ENCODE measurements at places on chromosomes 3 and 15.

DNA sequence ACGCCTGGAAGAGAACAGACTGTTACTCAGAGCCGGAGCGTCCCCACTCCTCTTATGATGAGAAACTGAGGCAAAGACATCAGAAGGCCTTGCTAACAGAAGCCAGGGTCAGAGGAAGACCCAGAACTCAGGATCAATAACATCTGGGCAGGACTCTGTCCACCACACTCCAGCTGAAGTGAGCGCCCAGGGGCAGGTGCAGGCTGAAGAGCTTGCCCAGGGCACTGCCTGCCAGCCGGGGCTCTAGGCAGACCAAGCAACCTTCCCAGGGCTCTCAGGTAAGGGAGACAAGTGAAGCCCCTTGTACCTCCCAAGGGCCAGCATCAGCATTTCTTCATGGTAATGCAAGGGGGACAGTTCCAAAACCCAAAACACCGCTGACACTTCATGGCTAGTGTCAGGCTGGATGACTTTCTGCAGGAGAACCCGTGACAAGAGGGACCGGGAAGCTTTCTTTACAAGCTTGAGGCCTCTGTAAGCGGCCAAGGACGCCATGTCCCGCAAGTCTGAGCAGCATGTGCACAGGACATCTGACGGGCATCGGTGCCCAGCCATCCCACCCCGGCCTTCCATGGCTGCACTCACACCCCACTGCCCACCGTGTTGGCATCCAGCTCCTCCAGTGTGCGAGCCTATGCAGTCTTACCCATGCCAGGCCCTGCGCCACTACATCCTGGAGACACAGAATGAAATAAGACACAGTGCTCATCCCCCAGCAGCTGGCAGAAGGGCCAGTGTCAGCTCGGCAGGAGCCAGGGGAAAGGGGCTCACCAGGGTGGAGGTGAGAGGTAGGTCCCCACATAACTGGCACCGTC, 14.1 kb downstream of the XXYLT1 start:
- DNase-seq = no peak

- no peak for DNase-seq
Measured at GRCh38 chr3:122033023-122033422, 11.0 kb upstream of the ILDR1 start.

- no peak for DNase-seq
Measured at GRCh38 chr3:57876632-57877031, 120.5 kb downstream of the SLMAP start.

GRCh38 chr15:77031376-77032050, 36.6 kb downstream of the PSTPIP1 start:
- DNase-seq = peak; percentile 41

GRCh38 chr3:146374146-146374545, 95.2 kb downstream of the PLSCR2 start:
- DNase-seq = no peak

GRCh38 chr15:51846463-51847230, 17.2 kb downstream of the TMOD3 start:
- DNase-seq = no peak

DNA sequence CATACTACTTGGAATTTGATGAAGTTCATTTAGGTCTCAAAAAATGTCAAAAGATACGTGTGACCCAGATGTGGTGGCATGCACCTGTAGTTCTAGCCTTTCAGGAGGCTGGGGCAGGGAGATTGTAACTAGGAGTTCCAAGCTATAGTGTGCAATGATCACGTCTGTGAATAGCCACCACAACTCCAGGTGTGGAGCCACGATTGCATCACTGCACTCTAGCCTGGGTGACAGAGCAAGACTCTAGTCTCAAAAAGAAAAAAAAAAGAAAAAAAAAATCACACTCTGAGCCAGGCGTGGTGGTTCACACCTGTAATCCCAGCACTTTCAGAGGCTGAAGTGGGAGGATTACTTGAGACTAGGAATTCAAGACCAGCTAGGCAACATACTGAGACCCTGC, 14.2 kb downstream of the MAP4 start:
- no peak for DNase-seq

DNA sequence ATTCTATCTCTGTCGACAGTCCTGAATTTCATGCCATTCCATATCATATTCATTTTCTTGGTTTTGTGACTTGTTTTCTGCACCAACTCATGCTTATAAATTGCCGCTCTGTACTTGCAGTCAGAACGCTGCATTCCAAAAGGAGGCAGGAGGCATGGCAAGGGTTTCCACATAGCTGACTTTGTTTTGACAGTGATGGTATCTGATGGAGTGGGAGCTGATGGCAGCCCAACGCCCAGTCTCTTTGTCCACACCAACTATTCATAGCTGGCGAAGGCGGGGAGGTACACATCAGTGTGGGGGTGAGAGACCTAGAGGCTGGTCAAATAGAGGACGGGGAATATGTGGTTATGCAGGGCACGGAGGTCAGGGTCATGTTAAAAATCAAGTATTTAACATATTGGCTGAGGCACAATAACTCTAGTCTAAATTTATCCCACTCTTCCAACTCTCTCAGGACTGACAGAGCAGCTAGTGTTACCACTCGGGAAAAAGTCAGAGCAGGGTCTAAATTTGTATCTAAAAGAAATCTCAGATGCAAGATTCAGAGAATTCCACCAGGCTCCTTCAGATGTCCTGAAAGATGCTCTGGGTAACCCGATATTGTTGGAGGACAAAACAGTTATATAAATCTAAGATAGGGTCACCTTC, 67.8 kb upstream of the ATP13A3 start:
- DNase-seq = no peak

Data from stimulated activated naive CD8-positive, alpha-beta T cell treated with anti-CD3 and anti-CD28 coated beads, Interleukin-15, Interleukin-2, amounts not matched to agents 100 U/mL and 50 U/mL, for 24 hours (primary cell).